ENCODE measurements at places on chromosomes 5 and 9.
A peak's percentile ranks its signal among the peaks of the same experiment; 100 is the strongest.

DNA sequence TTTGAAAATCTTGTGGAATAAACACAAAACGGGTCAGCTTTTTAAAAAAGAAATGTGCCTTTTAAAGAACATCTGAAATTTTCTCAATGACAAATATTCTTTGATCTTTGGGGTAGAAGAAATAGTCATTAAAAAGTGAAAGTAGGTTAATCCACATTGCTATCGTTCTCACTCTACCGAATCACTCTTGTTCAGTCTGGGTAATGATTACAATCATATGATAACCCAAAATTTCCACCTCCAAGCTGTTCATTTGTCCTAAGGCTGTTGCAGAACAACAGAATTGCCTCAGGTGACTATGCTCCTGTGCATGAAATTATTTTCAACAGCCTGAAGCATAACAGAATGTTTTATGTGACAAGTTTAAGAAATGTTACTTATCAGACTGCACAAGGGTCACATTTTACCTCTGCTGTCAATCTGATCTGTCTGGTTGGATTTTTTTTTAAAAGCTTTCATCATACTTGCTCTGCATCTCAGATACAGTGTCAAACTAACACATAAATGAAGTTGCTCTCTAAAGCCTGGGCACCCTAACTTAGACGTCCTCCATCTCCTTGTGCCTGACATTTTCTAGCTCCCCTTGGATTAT is 227.3 kb downstream of the LURAP1L start:
- DNase-seq, result no peak

DNA sequence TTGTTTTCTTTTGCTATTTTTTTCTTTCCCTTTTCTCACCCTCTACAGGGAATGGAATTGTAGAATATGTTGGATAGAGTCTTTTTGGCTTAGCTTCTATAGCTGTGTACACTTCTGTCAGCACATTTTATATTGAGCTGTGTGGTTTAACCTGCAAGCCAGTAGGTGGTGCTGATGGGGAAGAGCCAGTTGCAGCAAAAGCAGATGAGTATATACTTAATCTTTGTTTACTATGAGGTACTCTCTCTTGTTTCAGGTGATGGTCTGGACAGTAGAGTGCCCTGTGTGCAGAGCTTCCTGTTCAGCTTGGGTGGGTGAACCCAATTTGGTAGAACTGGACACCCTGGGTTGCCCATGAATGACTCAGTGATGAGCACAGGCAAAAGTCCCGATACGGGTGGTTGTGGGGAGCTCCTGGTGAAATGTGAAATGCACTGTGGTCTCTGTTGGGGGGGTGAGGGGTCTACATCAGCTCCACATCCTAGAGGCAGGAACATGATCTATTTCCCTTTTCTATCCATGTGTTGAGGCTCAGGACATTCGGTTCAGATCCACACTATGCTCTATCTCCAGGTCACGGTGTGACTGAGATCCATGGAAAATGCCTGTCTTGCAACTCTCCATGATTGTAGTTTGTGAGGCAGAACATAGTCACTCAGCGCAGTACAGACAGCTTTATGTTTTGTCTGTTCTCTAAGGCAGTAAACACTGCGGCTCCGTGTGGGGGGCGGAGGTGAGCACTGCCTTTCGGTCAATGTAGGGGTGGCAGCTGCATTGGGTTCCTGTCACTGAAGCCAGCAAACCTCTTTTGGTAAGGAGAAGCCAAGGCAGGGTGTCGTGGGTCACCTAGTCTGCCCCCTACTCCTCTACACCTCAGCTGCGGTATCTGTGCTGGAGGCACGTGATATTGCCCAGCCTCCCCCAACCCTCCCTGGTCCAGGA is 353.2 kb downstream of the PRR16 start:
- DNase-seq, result peak; percentile 42

- no peak for DNase-seq
These were observed 71.4 kb downstream of the SEMA4D start for GRCh38 chr9:89426384-89426961.

- no peak for DNase-seq
These were observed 159.8 kb downstream of the TMC1 start for GRCh38 chr9:72681283-72681630.

- peak; percentile 56 for DNase-seq
These were observed 453.9 kb downstream of the NFIB start for GRCh38 chr9:13860019-13860418.

- peak; percentile 38 for DNase-seq
These were observed 97.6 kb downstream of the BASP1 start for GRCh38 chr5:17314907-17315471.

DNA sequence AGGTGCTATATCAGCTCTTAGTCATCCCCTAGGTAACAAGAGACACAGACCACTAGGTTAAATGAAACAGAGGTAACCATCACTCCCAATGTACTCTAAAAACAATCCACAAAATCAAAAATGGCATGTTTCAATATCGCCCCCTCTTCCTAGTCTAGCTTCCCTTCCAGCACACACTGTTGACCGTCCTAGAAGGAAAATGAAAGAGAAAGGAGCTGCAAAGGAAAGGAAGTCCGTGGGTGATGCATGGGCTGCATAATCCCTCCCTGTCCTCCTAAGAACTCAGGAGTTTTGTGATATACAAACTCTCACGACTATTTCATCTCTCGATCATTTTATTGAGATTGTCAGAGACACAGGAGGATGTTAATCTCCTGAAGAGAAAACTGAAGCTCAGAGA is 101.6 kb downstream of the RFK start:
- DNase-seq, result no peak

DNA sequence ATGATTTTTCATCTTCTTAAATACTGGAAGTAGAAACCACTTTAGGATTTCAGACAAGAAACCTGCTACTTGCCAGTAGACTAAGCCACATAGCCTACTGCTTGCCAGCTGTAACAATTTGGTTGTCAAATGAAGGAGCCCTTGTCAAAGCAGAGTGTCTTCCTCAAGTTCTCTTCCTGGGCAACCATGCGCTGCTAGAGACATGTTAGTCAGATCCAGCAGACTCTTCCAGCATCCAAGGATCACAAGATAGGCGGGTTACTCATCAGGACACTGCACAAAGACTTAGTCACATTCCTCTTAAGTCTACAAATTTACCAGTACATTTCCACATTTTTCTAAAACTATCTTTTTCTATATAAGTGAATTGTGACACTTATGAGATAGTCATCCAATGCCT is 24.4 kb downstream of the SKIC3 start:
- peak; percentile 62 for DNase-seq

DNA sequence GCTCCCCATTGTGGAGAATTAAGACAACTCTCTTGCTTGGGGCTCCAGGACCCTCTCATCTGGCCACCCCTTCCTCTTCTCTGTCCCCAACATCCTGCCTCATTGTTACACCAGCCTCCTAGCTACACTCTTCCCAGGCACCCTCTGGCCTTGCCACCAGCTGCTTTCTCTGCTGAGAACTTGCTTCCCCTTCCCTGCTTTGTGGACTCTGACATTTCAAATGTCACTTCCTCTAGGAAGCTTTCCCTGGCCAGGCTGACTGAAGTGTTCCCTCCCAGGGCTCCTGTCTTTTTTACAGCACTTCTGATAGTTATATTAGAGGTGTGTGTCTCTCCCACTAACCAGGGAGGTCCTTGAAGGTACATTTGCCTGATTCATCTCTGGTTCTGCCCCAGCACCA is 194.0 kb upstream of the KLF4 start:
- no peak for DNase-seq

DNA sequence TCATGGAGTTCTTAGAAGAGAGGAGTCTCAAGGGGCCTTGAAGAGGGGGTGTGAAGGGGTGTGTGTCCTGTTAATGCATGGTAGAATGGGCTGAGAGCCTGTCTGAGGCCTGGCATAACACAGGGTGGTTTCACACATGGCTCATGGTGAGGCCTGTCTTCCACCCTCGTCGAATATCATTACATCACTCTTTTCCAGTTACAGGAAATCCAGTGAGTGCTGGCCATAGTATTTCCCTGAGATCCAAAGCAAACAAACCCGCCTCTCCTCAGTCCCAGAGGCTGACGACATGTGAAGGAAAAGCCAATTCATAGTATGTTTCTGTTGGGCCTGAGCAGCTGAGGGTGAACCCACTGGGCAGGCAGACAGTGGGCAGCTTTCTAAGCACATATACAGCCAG is 159.4 kb upstream of the NR3C1 start:
- peak; percentile 79 for DNase-seq

GRCh38 chr9:38129366-38129765 is 60.3 kb upstream of the SHB start:
- no peak for DNase-seq

GRCh38 chr5:56565644-56566043 is 249.7 kb upstream of the MAP3K1 start:
- DNase-seq, result no peak

DNA sequence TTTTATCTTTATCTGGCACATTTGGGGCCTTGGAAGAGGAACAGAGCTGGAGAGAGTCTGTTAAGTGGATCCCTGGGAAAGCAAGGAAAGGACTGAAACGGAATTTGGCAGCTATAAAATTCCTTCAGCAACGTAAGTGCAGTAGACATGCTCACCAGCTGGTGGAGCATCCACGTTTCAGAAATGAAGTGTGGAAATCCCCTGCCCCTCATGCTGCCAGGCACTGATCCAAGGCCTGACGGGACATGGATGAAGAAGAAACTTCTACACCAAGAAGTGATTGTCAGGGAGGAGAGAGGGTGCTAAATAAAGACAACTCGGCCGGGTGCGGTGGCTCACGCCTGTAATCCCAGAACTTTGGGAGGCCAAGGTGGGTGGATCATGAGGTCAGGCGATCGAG is 209.3 kb downstream of the ROR2 start:
- DNase-seq, result peak; percentile 66

DNA sequence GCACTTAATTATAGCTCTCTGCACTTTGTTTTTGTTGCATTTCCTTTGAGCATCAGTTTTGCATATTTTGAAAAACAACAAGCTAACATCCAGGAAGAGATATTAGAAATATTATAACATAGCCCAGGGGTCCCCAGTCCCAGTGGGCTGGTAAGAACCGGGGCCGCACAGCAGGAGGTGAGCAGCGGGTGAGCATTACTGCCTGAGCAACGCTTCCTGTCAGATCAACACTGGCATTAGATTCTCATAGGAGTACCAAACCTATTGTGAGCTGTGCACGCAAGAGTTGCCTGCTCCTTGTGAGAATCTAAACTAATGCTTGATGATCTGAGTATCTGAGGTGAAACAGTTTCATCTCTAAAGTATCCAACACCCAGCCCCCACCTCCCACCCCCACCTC is 675.9 kb upstream of the ZNF608 start:
- DNase-seq, result no peak

DNA sequence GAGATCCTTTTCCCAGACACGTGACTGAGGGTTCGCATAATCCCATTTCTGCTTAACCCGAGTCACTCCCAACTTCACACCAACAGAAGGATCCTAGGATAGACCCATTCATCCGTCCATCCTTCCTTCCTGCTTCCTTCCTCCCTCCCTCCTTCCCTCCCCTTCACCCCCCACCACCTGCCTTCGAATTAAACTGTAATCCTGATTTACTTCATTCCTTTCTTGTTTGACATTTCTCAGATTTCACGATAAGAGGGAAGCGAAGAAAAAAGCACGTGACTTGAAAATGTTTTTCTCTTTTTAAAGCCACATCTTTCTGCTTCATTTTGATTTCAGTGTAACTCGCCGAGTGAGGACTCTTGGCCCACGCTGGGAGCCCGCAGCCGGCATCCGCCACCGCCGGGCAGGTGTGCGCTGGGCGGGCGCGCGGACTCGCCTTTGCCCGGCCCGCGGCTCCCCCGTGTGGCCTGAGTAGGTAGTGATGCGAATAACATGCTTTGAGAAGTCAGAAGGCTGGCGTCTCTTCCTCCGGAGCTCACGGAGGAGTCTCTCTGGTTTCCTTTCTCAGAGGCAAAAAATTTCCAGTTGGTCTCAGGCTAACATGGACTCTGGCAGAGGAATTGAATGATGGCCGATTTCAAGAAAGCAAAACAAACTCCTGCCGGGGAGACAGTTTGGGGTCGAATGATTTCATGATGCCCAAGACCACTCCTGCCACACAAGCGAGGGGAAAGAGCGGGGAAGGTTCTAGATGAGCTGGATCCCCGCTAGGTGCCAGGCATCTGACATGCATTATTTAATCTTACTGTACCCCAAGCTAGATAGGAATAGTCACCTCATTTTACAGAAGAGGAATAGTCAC is 117.7 kb downstream of the SLC12A2 start:
- peak; percentile 49 for DNase-seq

GRCh38 chr5:39498278-39498952 is 73.6 kb upstream of the DAB2 start:
- no peak for DNase-seq

GRCh38 chr5:43156388-43156787 is 35.6 kb upstream of the NIM1K start:
- DNase-seq, result no peak

DNA sequence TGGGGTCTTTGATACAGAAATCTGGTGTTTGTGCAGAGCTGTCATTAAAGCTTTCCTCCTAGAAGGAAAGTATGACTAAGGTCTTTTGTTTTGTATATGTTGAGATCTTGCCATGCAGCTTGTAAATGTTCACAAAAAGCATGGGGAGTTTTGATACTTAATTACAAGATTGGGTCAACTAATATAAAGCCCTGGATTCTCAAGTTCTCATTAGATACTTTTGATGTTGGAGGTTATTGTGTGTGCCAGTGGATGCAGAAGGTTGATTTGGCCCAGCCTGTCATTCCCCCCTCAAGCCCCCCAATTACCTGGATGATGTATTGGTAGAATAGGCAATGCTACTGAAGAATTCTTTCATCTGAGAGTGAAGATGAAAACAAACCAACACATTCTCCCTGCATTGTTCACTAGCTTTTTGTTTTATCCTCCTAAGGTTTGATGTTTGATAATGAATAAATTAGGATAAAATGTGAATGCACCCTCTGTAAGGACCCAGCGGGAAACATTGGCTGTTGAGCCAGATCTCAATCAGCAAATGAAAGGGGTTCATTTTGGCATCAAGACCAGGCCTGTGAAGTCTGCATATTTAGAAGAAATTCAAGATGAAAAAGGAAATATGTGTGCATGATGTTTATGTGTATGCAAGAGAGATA is 61.9 kb upstream of the ADAMTS19 start:
- no peak for DNase-seq

- DNase-seq, result no peak
These were observed 28.9 kb upstream of the IL33 start for GRCh38 chr9:6186691-6187090.

- DNase-seq, result peak; percentile 70
These were observed 4.0 kb upstream of the PCDHGA1 start for GRCh38 chr5:141326088-141326854.

DNA sequence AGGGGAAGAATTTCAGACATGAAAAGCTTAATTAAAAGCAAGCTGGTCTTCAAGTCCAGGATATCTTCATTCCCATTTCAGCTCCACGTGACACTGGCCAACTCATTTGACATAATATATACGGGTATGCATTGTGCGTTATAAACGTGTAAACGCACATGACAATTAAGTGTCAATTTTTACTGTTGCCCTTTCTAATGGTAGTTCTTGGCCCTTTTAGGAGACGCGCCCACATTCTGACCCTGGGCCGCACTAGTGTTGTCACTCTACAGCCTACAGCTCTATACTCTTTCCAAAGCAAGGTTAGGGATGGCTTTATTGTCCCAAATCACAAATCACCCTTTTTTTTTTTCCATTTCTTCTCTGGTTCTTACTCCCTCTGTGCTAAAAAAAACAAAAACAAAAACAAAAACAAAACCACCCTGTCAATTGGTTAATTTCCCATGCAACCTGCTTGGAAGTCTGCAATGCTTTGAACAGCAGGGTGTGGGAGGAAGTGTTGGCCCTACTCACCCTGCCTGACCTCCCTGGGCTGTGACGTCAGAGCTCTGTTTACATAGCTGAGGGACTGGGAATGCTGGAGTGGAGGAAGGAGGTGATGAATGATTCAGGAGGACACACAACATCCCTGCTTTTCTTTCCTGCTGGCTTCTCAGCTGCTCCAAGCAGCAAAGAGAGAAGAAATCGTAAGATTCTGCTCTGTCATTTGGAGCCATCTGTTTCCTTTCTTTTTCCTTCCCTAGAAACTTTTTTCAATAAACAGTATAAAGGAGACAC is 19.3 kb downstream of the RFK start:
- peak; percentile 72 for DNase-seq

All from fibroblast of gingiva (primary cell).